ENCODE measurements at places on chromosomes 12 and 14. TPM values are rescaled to one million over a fixed set of nuclear protein-coding genes. Genes with fewer than 3 reads are reported as not detected.
A peak's percentile ranks its signal among the peaks of the same experiment; 100 is the strongest.

Gene MAP3K9
- 14.4 TPM for total RNA-seq

Gene ANO4
- 2.1 TPM for total RNA-seq

Gene GZMH
- not detected for total RNA-seq

Gene NFATC4
- 6.7 TPM for total RNA-seq

Gene CACNA1C
- total RNA-seq: 0.05 TPM

DNA sequence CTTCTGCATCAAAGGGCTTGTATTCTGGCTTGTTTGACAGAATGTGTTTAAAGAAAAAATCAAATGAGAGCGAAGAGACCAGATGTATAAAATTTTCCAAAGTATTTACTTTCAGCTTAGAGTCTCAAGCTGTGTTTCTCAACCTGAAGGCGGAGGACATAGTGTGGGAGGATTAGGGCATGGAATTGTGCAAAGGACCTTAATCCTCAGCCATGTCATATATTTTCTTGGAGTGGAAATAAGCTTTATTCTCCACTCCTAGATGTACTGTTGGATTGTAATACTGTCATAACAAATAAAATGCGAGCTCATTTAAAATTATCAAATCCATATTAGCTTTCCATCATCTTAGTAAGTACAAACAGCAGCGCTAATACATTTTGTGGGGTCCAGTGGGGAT, 154.0 kb downstream of the PAH start:
- DNase-seq: no peak

DNA sequence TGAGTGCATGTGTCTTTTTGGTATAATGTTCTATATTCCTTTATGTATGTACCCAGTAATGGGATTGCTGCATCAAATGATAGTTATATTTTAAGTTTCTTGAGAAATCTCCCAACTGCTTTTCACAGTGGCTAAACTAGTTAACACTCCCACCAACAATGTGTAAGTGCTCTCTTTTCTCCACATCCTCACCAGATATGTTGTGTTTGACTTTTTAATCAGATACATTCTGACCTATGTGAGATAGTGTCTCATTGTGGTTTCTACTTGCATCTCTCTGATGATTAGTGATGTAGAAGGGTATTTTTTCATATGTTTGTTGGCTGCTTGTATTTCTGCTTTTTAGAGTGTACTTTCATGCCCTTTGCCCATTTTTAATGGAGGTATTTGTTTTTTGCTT, 62.8 kb upstream of the ALG10B start:
- no peak for DNase-seq

DNA sequence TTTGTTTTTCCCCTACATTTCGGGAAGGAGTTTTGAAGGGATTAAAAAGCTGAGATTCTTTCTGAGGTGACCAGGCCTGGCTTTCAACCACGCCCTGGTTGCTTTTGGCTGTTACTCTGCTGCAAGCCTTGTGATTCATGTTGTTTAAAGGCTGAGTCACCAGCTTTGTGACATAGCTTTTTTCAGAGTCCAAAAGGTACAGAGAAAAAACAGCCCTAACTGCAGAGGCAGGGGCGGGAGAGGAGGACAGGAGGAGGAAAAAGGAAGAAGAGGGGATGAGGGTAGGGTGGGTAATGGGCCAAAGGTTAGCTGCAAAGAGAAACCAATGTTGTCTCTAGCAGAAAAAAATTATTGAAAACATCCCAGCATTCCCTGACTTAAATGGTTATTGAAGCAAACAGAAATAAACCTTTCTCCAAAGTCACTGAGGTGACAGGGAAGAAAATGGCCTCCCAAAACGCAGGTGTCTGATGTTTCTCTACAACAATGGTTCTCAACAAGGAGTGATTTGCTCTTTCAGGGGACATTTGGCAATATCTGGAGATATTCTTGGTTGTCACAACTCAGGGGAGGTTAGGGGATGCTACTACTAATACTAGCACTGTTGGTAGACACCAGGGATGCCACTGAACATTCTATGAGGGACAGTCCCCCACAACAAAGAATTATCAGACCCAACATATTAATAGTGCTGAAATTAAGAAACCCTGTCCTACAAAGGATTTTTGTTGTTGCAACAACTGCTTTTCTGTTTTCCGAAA, 2.1 kb upstream of the UBC start:
- peak; percentile 97 for DNase-seq

GRCh38 chr12:93165384-93165932, 212.3 kb upstream of the NUDT4 start:
- DNase-seq: no peak

GRCh38 chr12:5944688-5945070, 380 bp downstream of the ANO2 start:
- no peak for DNase-seq

- no peak for DNase-seq
Observed at GRCh38 chr14:76768671-76769500, 7.6 kb downstream of the VASH1 start.

Measured in renal cortical epithelial cell (primary cell).